ENCODE measurements at places on chromosomes 13 and 19. TPM values are rescaled to one million over a fixed set of nuclear protein-coding genes. Genes with fewer than 3 reads are reported as not detected.

DNA sequence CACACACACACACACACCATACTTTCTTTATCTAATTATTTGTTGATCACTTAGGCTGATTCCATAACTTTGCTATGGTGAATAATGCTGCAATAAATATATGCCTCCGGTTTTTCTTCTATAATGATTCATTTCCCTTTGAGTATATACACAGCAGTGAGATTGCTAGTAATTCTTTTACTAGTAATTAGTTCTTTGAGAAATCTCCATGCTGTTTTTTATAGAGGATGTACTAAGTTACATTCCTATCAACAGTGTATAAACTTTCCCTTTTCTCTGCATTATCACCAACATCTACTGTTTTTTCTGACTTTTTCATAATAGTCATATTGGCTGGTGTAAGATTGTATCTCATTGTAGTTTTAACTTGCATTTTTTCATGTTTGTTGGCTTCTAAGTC lies 1405.1 kb downstream of the PCDH9 start:
- H3K36me3 ChIP-seq = no peaks in the 10 kb centered on the region
- no peaks in the 10 kb centered on the region for H3K4me1 ChIP-seq
- H3K27me3 ChIP-seq = no peaks in the 10 kb centered on the region
- no peak overlapping the region for H3K27ac ChIP-seq
- no peak for DNase-seq

Gene ZNF253
- total RNA-seq = 56.0 TPM

Gene MEDAG
- 0.51 TPM for total RNA-seq

Gene SIAH3
- 1.2 TPM for total RNA-seq
